ENCODE measurements at places on chromosomes 3 and 15.

DNA sequence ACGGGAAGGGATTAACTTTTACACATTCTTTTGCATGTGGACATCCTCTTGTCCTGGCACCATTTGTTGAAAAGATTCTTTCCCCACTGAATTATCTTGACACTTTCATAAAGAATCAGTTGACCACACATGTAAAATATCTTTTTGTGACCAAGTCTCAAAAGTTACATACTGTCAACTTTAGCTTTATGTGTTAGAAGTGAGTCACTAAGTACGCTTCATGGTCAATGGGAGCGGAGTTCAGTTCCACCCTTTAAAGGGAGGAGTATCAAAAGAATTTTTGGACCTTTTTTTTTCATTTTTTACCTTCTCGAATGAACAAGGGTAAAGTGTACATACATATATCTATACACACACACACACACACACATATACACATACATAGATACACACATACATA is 35.4 kb downstream of the MAPK6 start:
- DNase-seq = no peak

GRCh38 chr15:85276508-85276907 is 103.9 kb upstream of the AKAP13 start:
- DNase-seq = no peak

GRCh38 chr3:63878394-63879060 is 14.9 kb downstream of the ATXN7 start:
- DNase-seq = no peak

DNA sequence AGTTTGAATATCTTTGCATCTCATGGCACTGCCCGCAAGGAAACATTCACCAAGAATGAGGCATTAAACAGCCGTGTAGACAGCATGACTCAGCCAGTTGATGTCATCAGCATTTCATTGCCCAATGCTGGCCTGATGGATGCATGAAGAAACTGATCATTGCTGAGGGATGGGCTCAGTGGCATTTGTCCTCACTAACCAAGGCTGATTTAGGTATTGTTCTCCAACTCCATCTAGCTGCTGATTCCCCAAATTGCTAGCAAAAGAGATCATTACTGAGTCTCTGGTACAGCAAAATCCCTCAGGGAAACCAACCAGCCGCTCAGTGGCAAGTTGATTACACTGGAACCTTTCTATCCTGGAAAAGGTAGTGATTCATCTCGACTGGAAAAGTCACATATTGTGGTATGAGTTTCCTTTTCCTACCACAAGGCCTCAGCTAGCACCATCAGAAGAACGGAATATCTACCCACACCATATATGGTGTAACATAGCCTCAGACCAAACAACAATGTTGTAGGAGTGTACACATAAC is 186.5 kb upstream of the GAP43 start:
- DNase-seq = peak; percentile 57

- no peak for DNase-seq
Measured at GRCh38 chr3:96779810-96780209, 34.6 kb upstream of the EPHA6 start.

- DNase-seq = no peak
Measured at GRCh38 chr3:188752850-188753249, 418.9 kb upstream of the TPRG1 start.

DNA sequence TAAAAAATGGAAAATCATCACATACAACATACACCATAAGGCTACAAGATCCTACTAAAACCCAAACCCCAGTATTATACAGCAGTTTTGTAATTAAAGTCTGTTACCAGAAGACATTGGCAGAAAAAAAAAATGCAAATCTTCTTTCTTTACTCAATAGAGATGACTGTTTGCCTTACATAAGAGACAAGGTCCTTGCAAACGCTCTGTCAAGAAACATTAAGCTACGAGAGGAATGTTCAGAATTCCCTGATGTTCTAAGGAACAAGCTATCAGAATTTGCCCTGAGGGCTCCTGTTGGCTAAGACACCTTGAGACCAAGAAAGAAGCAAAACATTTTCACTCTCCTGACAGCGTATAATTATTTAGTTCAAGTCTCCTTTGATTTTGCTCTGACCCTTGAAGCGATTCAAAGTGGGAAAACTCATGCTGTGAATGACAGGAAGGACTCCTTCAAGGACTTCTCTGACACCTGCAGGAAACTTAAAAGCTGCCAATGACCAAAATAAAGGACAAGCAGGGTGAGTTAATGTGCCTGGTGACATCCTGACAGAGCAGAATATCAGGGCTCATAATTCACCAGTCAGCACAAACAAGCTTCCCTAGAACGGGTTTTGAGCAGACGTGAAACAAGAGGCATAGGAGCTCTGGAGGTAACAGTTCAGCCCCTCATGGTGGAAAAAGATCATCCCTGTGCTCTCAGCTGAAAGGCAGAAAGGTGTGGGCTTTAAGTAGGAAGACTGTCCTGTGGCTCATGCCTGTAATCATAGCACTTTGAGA is 2.5 kb downstream of the SCAMP2 start:
- no peak for DNase-seq

- DNase-seq = no peak
Measured at GRCh38 chr3:126269354-126269753, 87.9 kb downstream of the KLF15 start.

- no peak for DNase-seq
Measured at GRCh38 chr3:135368316-135368715, 573.3 kb downstream of the EPHB1 start.

DNA sequence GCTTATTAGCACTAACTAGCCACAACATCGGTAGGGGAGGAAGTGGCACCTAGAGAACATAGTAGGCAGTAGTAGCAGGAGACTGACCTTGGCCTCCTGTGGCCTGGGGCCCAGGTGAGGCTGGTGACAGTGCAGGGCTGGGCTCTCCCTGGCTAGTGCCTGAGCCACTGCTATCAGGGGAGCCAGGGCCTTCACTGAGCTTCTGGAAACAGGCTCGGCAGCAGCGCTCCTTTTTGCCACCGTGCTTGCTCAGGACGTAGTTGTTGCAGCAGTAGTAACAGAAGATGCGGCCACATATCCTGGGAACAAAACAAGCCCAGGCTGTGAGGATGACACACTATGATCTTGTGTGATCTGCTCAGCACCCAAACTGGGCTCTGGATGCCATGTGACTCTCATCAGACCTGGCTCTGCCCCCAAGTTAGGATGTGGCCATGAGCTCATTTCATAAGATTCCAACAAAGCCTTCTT is 15.1 kb downstream of the CXCR6 start:
- no peak for DNase-seq

DNA sequence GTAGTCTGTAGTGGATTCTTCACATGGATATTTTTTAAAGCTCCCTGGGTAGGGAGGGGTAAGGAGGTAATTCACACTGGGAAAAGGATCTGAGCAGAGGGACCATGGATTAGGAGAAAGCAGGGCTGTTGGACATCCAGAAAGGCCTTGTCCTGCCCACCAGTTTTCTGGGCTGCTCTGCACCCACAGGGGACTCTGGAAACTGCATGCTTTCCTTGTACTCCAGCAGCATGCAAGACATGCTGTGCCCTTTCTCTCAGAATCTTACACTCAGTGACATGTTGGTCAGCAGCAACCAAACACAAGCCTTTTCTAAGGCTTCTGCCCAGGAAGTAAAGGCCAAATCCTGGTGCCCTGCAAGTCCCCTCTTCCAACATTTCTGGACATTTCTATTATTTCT is 2.5 kb upstream of the FBN1 start:
- no peak for DNase-seq

DNA sequence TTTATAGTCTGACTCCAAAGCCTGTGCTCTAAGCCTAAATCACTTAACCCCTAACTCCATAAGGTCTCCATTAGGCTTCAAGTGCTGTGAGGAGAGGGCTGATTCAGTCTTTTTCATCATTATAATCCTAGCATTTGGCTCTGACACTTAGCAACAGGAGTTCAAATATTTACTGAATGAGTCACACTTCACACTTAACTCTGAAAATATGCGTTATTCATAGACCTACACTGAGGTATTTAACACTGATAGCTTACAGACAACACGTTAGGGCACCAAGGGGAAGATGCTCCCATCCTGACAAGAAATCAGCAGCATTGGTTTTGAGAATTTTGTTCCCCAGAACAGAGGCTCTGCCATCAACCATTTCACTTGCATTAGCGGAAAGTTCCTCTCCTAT is 53.5 kb downstream of the MSL2 start:
- peak; percentile 75 for DNase-seq

DNA sequence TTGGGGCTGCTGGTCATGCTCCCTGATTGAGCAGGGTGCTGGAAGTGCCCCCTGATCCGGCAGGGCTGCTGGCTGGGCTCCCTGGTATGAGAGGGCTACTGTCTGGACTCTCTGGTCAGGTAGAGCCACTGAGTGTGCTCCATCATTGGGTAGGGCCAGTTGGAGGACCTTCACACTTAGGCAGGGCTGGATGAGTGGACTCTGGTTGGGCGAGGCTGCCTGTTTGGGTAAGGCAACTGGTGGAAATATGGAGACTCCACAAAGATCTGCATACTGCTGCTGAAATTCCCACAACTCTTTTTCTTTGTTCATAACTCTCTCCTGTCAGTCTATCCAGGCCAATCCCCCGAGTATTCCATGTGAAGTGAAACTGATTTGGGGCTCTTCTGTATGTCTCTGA is 80.8 kb downstream of the CD200 start:
- DNase-seq = no peak

DNA sequence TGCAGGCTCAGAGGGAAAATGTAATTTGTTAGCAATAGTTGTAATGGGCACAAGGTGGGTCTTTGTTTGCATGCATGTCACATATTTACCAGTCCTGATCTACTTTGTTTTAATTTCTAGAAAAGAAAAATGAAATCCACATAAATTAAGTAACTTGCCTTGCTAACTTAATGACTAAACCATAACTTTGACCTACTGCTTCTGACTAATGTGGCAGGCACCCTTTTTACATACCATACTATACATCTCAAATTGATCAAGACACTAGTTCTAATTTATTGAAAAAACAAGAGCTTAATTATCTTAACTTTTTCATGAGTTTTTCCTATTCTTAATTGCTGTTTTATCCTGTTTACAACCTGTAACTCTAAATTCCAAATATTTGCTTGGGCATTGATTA is 93.2 kb downstream of the ATP11B start:
- no peak for DNase-seq

DNA sequence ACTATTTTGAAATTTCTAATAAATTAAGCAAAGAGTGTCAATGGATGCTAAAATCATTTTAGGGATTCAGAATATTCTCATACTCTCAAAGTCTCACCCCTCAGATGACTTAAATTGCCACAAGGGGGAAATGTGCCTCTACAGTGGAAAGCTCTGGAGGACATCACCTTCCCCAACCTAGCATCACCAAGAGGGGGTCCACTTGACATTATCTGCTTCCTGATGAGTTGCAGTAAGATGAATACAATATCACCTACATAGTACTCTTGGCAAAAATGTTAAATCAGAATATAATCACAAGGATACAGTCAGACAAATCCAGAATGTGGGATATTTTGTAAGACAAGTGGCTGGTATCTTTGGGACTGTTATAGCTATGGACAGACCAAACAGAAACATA is 290.1 kb downstream of the MFSD1 start:
- DNase-seq = no peak

DNA sequence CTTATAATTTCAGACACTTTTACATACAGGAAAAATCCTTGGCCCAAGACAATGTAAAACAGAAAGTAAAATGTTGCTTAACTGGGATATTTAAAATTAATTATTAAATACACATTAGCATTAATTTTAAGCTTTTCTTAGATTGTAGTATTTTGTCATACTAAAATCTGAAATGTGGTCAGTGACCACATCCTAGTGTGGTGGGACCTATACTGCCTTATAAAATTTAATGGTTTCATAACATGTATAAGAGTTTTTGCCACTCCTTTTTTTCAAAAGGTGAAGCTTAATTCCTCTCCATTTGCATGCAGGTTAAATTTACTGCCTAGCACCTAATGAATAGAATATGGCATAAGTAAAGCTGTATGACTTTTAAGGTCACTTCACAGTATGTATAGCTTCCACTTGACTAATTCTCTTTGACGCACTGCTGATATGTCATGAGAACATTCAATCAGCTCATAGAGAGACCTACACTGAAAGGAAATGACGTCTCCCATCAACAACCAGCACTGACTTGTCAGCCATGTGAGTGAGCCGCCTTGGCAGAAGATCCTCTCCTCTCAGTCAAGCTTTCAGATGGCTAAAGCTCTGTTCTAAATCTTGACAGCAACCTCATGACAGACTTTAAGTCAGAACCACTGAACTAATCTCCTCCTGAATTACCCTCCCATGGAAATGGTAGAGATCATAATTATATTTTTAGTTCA is 847.8 kb downstream of the SI start:
- DNase-seq = no peak

DNA sequence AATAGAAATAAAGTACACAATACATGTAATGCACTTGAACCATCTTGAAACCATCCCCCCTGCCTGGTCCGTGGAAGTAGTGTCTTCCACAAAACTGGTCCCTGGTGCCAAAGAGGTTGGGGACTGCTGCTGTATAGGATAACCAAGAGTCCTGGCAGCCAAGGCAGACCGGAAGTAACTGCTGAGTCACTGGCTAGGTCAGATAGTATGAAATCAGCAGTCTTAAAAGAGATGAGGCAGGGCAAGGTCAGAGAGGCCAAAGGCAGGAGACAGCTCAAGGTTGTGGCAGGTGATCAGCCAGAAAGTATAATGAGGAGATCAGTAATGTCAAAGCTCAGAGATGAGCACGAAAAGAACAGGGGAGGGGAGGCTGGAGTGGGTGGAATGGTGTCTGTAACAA is 60.2 kb downstream of the MAP3K13 start:
- DNase-seq = no peak

DNA sequence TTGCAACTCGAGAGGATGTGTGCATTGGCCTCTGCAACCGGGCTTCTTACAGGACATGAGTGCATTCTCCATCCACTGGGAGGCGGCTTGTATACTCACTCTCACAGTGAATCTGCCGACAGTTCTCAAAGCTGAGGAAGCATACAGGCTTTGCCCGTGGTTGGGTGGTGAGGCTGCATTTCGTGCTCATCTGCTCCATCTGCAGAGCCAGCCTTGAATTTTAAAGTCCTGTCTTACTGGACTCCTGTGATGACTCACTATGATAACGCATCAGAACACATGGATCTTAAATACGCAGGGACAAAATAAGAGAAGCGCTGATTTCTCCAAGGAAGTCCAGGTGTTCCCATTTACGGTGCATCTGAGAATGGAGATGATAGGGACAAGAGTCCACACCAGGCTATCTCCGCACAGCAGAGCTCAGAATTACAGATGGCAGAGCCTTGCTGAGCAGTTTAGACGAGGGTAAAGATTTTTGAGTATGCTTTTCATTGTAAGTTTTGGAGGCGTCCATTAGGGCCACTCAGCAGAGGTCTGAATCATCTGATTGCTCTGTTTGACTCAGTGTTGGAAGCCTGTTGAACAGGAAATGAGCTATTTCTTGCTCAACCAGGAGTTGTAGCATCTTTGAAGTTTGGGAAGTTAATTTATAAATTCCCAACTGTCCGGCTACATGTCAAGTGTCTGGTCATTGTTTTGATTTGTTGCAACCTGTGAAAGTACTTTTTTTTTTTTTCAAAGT is 87.1 kb downstream of the GABRG3 start:
- DNase-seq = no peak

GRCh38 chr15:95845862-95846515 is 484.5 kb upstream of the NR2F2 start:
- no peak for DNase-seq

Measured in astrocyte of the cerebellum (primary cell).